ENCODE measurements at places on chromosomes 3 and 15. TPM values are rescaled to one million over a fixed set of nuclear protein-coding genes. Genes with fewer than 3 reads are reported as not detected.

DNA sequence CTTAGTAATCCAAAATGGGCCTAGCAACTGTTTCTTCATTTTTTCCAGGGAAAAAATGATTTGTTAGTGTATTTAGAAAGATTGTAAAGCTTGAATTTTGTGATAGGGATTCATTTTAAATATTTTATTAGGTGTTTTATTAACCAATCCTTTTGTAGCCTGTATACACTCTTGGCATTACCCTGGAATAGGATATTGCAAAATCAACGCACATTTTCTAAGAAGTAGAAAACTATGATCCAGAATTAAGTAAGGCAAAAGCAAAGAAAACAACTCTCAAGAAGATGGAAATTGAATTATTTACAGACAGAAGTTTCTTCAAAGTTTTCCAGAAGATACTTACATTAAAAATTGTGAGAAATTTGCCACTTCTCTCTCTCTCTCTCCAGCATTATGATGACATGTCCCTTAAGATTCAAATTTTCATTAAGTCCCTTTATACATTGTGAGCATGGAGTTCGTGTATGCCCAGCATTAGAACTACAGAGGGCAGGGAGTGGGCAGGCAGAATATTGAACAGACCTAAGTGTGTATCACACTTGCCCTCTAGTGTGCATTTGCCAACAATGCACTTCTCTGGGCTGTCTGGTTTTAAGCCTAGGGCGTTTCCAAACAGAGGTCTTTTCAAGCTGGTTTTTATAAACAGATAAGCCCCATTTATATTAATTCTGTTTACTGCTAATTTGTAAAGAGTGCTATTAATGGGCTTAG, 28.5 kb upstream of the CMSS1 start:
- no peaks in the 10 kb centered on the region for H3K4me1 ChIP-seq
- DNase-seq: no peak
- H3K27me3 ChIP-seq: no peaks in the 10 kb centered on the region
- H3K27ac ChIP-seq: no peak overlapping the region

- DNase-seq: no peak
- H3K4me1 ChIP-seq: no peaks in the 10 kb centered on the region
- H3K4me3 ChIP-seq: no peak overlapping the region
- H3K27me3 ChIP-seq: no peaks in the 10 kb centered on the region
- H3K36me3 ChIP-seq: no peaks in the 10 kb centered on the region
Measured at GRCh38 chr3:10892622-10893021, 76.6 kb downstream of the SLC6A11 start.

DNA sequence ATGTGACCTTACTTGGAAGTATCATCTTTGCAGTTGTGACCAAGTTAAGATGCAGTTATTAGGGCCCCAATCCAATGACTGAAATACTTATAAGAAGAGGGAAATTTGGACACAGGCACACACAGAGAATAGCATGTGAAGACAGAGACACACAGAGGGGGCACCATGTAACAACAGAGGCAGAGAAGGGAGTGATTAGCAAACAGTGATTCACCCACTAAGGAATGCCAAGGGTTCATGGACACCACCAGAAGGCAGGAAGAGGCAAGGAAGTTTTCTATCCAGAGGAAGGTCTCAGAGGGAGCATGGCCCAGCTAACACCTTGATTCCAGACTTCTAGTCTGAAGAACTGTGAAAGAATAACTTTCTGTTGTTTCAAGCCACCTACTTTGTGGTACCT, 25.0 kb downstream of the SIDT1 start:
- no peaks in the 10 kb centered on the region for H3K4me1 ChIP-seq
- H3K4me3 ChIP-seq: no peak overlapping the region
- DNase-seq: no peak
- no peaks in the 10 kb centered on the region for H3K36me3 ChIP-seq

The CSPG5 gene
- 0.81 TPM for total RNA-seq
